ENCODE measurements at places on chromosomes 13 and 19.

- DNase-seq = no peak
These were observed 6.8 kb upstream of the ZNF283 start for GRCh38 chr19:43820098-43820883.

GRCh38 chr19:35750167-35750566 is 1.8 kb downstream of the LIN37 start:
- no peak for DNase-seq

DNA sequence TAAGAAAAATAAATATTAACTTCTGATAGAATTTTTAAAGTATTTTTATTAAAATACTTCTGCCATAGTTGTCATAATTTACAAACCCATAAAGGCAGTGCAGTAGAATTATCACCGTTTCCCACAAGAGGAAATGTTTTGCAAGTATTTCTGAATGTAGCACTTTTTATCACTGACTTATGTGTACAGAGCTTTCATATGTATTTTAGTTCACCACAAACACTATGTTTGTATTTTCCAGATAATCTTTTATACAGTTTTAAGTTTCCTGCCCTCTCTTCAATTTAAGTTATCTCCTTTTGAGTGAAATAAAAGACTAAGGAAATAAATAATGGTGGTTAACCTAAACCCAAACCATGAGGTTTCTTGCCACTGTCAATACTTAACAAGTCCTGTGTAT is 24.2 kb downstream of the MIPEP start:
- DNase-seq = no peak

GRCh38 chr13:34654203-34654602 is 287.9 kb upstream of the NBEA start:
- DNase-seq = no peak

- DNase-seq = no peak
These were observed 261.7 kb upstream of the HTR2A start for GRCh38 chr13:47158593-47158992.

DNA sequence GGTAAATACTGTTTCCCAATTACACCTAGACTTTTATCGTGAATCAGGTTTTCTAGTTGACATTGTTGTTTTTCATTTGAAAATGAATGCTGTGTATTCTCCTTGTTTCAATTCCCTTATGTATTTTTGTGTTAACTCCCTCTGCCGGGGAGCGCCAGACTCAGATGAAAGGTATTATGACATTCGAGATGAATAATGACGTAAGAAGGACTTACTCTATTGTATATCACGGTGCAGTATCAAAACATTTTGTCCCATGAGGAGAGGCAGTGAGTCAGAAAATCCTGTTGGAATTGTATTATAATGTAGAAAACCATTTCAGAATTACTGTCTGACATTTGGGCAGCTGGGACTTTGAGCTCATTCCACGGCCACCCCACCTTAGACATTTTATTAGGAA is 61.6 kb downstream of the LRCH1 start:
- DNase-seq = no peak

GRCh38 chr19:3034656-3035541 is 5.8 kb upstream of the TLE2 start:
- DNase-seq = no peak

GRCh38 chr19:3262362-3262761 is 37.9 kb downstream of the CELF5 start:
- DNase-seq = no peak

- DNase-seq = no peak
These were observed 2.5 kb downstream of the PCDH8 start for GRCh38 chr13:52845766-52846566.

GRCh38 chr13:61258185-61258584 is 157.5 kb downstream of the PCDH20 start:
- no peak for DNase-seq

DNA sequence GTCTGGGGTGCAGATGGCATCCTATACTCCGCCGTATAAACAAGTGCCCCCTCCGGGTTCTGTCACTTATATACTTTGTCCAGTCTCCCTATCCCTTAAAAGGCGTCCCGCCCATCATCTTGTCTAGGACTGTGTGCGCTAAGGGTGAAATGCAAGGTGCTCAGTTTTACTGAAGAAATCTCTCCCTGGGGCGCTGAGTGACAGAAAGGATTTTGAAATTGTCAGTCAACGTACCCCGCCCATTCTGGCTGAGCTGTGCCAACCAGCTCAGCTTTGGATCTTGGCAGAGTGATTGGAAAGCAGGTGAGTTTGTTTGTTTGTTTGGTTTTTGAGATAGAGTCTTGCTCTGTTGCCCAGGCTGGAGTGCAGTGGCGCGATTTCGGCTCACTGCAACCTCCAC is 4.1 kb upstream of the TMEM161A start:
- no peak for DNase-seq

DNA sequence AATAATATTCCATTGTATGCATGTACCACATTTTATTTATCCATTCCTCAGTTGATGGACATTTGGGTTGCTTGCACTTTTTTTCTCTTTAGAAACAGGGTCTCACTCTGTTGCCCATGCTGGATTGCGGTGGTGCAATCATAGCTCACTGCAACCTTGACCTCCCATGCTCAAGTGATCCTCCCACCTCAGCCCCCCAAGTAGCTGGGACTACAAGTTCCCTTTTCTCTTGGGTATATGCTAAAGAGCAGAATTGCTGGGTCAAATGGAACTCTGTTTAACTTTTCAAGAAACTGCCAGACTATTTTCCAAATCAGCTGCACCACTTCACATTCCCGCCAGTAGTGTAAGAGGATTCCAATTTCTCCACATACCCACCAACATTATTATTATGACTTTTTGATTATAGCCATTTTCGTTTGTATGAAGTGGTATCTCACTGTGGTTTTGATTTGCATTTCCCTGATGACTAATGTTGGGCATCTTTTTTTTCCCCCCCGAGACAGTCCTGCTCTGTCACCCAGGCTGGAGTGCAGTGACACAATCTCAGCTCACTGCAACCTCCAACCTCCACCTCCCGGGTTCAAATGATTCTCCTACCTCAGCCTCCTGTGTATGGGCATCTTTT is 7.6 kb upstream of the IPO5 start:
- DNase-seq = no peak

DNA sequence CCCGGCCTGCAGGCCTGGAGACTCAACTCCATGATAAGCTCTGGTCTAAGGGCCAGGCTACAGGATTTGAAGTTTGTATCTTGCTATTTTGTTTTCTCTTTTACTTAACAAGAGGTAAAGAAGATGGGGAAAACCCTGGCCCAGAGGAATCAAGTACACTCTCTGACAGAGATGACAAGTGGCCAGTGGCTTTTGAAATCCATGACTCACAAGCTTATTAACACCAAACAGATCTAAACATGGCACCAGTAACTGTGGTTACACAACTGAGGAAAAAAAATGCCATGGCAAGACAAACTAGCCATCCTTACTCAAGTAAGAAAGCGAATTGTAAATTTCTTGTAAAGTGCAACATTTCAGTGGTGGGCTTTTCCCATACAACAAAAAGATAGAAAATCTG is 72.6 kb upstream of the SERTM1 start:
- no peak for DNase-seq

- no peak for DNase-seq
These were observed 90.3 kb downstream of the LRCH1 start for GRCh38 chr13:46643165-46643777.

DNA sequence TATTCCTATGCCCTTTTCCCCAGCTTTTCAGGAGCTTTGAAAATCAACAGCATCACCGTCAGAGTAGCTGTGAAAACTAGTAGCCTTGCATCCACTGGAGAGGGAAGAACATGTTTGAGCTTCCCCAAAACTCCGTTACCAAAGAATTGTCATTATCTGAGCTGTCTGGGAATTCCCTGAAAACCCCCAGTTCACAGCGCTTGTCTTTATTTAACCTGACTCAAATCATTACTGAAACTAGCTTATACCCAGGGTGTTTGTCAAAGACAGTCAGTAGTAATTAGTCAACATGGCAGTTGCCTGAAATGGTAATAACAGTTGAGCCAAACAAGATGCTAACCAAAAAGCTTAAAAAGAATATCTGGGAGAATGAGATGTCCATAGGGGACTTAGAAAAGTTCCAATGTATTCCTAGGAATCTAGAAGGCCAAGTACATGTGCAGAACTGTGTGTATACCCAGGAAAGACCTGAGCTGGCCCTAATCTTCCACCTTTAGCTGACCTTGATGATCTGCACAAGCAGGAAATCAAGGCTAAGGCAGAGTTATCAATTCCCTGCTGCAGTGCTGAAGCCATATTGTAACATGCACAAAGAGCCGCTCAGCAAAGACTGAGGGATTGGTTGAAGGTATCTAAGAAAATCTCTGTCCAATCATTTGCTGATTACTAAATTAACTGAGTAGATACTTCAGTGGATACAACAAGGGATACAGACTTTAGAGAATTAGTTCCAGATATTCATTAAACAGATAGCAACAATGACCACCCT is 130.8 kb downstream of the KL start:
- DNase-seq = no peak

- DNase-seq = no peak
These were observed 3.8 kb downstream of the RAB8A start for GRCh38 chr19:16115301-16116039.

DNA sequence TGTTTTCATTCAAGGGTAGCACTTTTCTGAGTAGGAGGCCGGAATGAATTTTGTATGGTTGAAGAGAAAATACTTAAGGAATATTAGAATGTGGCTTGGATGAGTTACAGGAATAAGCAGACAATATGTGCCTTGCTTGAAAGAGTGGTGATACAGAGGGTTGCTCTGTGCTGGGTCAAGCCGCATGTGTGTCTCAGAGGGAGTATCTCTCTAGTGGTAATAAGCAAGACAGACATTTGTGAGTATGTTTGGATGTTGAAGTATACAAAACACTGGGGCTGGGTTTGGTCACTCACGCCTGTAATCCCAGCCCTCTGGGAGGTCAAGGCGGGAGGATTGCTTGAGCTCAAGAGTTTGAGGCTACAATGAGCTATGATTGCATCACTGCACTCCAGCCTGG is 103.9 kb downstream of the LMO7 start:
- no peak for DNase-seq

- DNase-seq = no peak
These were observed 65.0 kb downstream of the MTUS2 start for GRCh38 chr13:28885181-28885580.

DNA sequence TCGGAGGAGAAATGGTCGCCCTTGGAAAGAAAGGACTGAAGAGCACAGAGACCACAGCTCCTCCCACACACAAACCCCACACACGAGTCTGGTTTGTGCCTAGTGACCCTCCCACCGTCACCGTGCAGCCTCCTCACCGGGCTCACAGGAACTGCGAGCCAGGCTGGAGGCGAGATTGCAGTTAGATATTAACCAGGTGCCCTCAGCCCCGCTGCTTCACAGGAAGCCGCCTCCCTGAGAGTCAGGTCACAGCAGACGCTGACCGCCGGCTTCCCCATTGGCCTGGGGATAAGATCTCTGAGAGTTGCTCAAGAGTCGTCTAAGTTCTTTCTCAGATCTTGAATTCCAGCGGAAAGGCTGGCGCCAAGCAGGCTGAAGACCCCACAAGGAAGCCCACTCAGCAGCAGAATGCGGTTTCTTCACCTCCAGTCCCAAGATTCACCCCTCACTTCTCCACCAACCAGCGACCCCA is 870 bp downstream of the ZNF44 start:
- no peak for DNase-seq

GRCh38 chr13:65971541-65971940 is 1258.6 kb downstream of the PCDH9 start:
- no peak for DNase-seq

DNA sequence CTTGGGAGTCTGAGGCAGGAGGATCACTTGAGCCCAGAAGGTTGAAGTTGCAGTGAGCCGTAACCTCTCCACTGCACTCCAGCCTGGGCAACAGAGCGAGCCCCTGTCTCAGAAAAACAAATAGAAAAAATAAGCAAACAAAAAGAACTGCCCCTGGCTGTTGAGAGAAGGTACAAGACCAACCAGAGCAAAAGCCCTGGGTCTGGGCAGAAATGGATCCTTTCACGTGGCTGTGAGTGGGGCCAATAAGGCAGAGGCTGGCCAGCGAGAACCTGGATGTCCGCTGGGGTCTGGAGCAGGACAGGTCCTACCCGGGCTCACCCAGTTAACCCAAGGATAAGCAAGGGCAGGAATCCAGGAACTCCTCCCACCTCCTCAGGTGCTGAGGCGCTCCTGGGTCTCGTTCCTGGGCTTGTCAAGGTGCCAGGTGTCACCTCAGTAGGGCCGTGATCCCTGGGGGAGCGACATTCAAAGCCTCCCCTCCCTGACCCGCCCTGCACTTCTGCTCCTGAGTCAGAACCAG is 4.7 kb upstream of the SLC5A5 start:
- no peak for DNase-seq

GRCh38 chr13:106990594-106990993 is 422.7 kb upstream of the ARGLU1 start:
- DNase-seq = no peak

DNA sequence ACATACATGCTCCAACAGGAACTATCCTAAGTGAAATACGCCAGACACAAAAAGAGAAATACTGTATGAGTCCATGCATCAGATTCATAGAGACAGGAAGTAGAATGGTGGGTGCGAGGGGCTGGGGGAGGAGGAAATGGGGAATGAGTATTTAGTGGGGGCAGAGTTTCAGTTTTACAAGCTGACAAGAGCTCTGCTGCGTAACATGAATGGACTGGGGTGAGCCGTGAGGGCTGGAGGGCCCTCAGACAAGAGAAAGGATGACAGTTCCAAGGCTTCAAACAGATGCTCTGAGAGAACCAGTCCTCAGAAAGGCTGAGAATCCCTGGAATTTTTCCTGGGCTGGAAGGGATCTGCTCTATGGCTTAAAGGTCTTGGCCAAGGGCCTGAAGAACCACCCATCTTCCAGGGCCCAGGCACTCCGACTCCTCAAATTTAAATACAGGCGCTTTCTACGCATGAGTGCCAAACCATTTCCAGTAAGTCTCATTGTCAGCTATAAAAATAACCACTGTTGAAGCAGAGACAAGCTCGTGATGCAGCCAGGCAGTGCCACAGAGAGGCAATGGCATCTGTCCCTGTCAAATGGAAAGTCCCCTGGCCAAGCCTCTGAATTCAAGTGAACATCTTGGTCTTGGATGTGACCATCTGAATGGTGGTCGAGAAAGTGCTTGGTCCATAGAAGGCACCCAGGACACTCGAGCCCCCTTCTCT is 17.5 kb downstream of the KLF2 start:
- no peak for DNase-seq

GRCh38 chr19:3949997-3950859 is 17.4 kb downstream of the NMRK2 start:
- no peak for DNase-seq

DNA sequence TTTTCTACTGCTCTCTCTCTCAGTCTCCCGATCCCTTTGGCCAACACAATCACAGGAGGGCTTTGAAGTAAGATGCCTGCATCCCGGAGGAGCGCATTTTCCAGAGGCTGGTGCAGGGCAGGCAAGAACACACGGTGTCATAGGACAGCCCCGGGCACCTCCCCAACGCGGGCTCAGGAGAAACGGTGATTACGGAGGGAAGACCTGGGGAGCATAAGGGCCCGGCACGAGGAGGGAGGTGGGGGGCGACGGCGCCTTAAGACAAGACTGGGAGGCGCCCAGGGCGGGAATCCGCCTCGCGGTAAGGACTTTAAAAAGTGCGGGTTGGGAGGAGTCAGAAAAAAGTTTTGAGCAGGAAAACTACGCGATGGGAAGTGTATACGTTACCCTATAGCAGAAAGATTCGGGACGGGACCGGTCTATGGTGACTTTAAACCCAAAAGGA is 18.7 kb upstream of the ZNF888 start:
- no peak for DNase-seq

- no peak for DNase-seq
These were observed 1117.2 kb upstream of the SPRY2 start for GRCh38 chr13:81458170-81458569.

Data from NCI-H1048 (cell line).